Putamen (tissue), 1 donor: ENCODE measurements at places on chromosomes 6 and 20.

- DNase-seq, result no peak
Observed at GRCh38 chr20:61805365-61805764, 260.3 kb downstream of the TAF4 start.

DNA sequence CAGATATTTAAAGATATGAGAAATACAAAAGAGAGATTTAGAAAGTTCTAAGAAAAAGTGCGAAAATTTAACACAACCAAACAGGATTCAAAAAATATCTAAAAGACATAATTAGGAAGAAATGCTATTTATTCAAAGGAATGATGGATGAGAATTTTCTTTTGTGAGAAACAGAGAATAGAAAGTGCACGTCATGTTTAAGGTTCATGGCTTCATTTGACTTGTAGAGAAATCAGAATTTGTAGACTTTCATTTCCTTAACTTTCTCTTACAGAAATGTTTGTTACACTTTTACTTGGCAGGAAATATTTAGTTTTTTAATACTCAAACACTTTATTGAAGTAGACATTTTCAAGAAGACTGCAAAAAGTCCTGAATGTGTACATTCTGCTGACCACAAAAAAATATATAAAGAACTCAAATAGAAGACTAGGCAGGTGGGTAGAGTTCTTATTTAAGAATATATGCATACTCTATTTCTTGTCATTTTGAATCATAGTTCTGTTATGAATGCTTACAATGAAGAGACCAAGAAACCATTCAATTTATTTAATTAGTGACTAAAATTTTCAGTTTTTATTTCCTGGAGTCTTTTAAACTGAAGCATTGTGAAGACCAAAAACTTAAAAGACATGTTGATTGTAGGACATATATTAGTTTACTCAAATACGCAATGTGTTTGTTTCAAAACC lies 710.5 kb upstream of the HS3ST5 start:
- no peak for DNase-seq

GRCh38 chr20:14951105-14951504 lies 613.7 kb upstream of the FLRT3 start:
- DNase-seq, result no peak

GRCh38 chr6:100210137-100211117 lies 216.4 kb upstream of the MCHR2 start:
- no peak for DNase-seq

- no peak for DNase-seq
Observed at GRCh38 chr20:33977535-33977934, 16.2 kb upstream of the RALY start.

GRCh38 chr6:42911171-42912021 lies 4.5 kb upstream of the PTCRA start:
- no peak for DNase-seq

- no peak for DNase-seq
Observed at GRCh38 chr20:9839626-9840025, 750 bp upstream of the PAK5 start.

- DNase-seq, result no peak
Observed at GRCh38 chr20:63750807-63751470, 11.4 kb downstream of the SLC2A4RG start.

DNA sequence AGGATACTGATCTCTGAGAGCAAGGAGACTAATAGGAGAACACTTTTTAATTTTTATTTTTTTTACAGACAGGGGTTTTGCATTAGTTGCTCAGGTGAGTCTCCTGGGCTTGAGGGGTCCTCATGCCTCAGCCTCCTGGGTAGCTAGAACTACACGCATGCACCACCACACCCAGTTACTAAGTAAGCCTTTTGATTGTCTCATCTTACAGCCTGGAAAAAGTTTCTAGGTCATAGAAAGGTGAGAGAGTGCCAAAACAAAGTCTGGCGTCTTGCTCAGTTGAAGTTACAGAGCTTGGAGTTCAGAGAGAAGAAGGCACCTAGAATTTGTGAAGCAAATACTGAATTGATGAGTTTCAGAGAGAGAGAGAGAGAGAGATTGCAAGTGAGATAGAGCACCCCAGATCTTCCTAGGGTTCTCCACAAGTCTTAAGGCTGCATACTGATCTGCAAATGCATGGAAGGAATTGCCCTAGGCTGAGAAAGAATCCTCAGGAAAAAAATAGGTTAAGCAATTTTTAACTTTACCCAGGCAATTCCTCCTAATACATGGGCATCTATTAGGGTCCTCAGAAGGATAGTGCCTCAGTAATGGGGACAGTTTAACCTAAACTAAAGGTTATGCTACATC lies 37.6 kb upstream of the PHIP start:
- DNase-seq, result no peak
